ENCODE measurements at places on chromosomes 11 and 22.

GRCh38 chr11:28673691-28674432, 565.7 kb downstream of the METTL15 start:
- DNase-seq: no peak

GRCh38 chr11:75565221-75565814, 3.3 kb downstream of the SERPINH1 start:
- DNase-seq: peak; percentile 58

DNA sequence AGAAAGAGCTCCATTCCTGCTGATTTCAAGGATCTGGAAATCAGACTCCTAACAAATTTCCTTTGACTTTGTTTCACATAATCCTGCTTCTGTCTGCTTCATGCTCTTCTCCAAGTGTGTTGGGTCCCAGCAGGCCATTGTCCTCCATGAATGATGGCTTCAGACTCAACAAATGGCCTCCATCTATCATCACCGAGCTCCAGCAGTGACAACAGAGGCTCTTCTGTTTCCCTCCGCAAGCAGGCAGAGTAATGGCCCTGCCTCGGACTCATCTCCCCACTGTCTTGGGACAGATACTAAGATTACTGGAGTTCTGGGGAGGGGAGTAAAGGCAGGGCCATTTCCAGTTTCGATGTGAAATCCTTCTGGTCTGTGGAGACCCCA, 127.3 kb downstream of the TENM4 start:
- no peak for DNase-seq

- DNase-seq: no peak
Measured at GRCh38 chr22:20571531-20572007, 64.2 kb downstream of the MED15 start.

- DNase-seq: no peak
Measured at GRCh38 chr11:72780296-72781062, 13.4 kb downstream of the STARD10 start.

DNA sequence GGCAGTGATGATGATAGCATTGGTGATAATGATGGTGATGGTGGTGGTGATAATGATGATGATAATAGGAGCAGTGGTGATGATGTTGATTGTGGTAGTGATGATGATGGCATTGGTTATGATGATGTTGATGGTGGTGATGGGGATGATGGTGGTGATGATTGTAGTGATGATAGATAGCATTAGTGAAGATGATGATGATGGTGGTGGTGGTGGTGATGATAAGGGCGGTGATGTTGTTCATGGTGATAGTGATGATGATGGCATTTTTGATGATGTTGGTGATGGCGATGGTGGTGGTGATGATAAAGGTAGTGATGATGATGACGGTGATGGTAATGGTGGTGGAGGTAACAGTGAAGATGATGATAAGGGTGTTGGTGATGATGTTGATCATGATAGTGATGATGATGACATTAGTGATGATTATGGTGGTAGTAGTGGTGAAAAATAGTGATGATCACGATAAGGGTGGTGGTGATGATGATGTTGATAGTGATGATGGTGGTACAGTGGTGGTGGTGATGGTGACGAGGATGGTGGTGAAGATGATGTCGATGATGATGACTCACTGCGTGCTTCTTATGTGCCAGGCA, 93.0 kb downstream of the MPPED1 start:
- DNase-seq: no peak

DNA sequence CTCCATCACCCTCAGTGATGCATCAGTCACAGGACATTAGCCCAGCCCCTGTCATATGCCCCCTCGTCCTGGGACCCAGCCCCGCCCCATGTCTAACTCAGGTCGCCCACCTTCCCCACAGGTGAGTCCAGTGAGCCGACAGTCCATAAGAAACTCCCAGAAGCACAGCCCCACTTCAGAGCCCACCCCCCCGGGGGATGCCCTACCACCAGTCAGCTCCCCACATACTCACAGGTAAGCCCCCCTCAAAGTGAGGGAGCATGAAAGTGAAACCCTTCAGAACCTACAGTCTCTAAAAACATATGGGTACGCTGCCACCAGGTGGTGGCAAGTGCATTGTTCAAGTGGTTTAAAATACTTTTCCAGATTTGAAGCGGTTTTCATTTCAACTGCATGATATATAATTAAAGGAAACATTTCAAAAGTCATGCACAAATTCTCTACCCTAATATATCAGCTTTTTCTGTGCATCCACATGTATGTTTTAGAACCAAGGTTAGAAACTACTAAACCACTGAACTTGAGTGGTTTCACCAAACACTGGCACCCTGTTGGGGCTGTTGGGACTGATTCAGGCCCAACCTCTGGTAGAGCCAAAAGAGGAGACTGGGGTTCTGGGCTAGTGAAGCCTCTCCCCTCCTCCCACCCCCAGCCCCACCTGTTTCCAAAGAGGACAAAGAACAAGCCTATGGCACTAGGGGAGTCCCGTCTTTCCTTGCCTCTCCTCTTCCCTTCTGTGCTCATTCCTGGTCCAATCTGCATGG, 17.3 kb downstream of the EPS8L2 start:
- no peak for DNase-seq
